ENCODE measurements at places on chromosomes 4 and X. TPM values are rescaled to one million over a fixed set of nuclear protein-coding genes. Genes with fewer than 3 reads are reported as not detected.

DNA sequence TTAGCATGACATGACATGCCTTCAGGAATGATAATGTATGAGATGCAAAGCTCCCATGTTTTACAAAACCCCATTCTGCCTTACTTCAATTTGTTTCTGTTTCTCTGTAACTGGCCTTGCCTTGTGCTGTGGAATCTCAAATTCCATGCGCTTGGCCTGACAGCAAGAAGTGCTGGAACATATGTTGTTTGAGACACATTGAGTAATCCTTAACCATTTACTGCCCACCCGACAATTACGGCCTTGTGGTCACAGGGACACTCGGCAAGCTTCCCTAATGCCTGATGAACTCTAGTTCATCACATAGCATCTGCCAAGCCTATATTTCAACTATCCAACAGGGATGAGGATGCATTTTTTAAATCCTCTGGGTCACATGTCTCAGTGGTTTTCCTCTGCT is 226.4 kb upstream of the CASK start:
- H3K36me3 ChIP-seq, result no peaks in the 10 kb centered on the region
- H3K27ac ChIP-seq, result no peak overlapping the region
- no peak for DNase-seq

Gene VCX3B
- not detected for total RNA-seq

DNA sequence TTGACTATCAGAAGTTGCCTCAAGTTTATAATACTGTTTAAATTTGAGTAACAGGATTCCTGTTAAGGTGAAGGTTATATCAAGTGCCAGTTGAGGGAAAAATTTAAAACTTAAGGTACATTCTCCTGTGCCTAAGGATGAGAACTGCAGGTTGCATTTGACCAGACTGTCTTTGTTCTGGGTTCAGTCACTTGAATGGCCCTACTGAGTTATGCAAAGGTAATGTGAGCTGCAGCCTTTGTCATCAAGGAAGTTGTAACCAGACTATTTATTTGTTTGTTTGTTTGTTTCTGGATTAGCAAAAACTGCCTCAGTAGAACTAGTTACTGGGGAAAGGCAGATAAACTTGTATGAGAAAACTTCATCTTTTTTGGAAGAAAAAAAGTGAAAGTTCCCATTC is 131.9 kb downstream of the ATOH1 start:
- no peak overlapping the region for H3K27ac ChIP-seq
- DNase-seq, result no peak
- H3K36me3 ChIP-seq, result no peaks in the 10 kb centered on the region
- H3K4me1 ChIP-seq, result no peaks in the 10 kb centered on the region
- no peak overlapping the region for H3K4me3 ChIP-seq

Gene WFS1
- 126 TPM for total RNA-seq

DNA sequence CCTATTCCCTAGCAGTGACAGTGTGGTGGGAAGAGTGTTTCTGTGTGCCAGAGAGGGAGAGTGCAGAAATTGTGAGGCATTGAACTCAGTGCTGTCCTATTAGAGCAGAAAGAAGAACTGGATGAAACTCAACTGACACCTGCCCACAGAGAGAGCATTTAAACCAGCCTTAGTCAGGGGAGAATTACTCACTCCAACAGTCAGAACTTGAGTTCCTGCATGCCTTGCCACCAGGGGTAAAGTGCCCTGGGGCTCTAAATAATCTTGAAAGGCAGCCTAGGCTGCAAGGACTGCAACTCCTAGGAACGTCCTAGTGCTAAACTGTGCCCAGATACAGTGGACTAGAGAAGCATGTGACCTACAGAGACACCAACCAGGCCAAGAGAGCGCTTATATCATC is 12.8 kb downstream of the CYSLTR1 start:
- no peak overlapping the region for H3K27ac ChIP-seq
- H3K4me3 ChIP-seq, result no peak overlapping the region
- H3K36me3 ChIP-seq, result no peaks in the 10 kb centered on the region
- H3K27me3 ChIP-seq, result no peaks in the 10 kb centered on the region
- no peaks in the 10 kb centered on the region for H3K4me1 ChIP-seq
- DNase-seq, result no peak

All from ovary (tissue), 10 donors.